ENCODE measurements at places on chromosomes 1 and 21.

DNA sequence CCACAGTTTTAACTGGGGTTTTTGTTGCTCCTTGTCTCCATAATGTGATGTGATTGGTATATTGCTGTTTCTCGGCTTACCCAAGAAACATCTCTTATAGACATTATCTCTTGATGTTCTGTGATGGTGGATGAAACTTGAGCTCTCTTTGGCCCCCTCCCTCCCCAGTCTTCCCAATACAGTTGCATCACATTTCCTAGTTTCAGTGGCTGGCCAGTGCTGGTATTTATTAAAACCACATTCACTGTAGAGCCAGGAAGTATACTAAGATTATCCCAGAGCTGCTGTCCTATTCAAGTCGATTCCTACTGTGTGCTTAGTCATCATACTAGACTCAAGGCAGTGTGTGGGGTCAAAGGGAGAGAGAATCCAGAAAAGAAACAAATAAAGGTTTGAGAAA lies 244.4 kb downstream of the KAZN start:
- DNase-seq = no peak

DNA sequence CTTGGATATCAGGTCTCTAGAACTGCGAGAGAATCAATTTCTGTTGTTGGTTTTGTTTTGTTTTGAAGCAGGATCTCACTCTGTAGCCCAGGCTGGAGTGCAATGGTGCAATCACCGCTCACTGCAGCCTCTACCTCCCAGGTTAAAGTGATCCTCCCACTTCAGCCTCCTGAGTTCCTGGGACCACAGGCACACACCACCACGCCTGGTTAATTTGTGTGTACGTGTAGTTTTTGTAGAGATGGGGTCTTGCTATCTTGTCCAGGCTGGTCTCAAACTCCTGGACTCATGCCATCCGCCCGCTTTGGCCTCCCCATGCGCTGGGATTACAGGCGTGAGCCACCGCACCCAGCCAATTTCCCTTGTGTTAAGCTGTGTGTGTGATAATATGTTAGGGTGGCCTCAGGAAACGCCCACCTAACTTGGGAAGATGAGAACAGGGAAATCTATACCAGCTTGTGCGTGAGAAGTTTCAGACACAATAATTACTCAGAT lies 109.6 kb downstream of the SIK1 start:
- DNase-seq = no peak

DNA sequence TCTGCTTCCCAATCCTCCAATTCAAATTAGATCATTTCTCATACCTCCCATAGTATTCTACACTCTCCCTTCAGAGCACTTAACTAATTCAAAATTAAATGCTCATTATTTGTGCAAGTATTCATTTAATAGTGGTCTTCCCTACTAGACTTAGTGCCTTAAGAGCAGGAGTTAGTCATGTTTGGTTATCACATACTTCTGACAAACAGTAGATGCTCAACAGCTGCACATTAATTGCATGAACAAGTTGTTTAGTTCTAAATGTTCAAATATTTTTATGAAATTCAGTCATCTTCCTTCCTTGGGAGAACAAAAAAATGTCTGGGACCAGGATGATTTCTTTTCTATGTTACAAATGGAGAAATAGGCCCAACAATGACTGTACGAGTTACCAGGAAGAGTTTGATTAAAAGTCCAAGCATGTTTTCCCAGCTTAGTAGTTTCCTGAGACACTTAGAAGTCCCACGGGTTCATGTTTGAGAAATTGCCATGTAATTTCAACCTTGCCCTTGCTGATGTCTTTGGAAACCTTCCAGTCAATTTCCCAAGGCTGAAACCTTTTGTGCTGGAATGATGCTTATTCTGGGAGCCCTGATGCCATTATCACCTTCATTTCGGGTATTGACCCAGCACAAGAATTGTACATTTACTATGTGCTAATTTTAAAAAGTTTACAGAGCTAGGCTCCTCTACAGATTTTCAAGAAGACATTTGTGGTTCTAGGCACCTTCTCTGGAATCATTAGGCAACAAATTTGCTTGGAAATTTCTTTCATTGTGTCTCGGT lies 437.9 kb upstream of the PLXNA2 start:
- DNase-seq = no peak

GRCh38 chr1:113905435-113905861 lies 322 bp downstream of the DCLRE1B start:
- DNase-seq = peak; percentile 50

DNA sequence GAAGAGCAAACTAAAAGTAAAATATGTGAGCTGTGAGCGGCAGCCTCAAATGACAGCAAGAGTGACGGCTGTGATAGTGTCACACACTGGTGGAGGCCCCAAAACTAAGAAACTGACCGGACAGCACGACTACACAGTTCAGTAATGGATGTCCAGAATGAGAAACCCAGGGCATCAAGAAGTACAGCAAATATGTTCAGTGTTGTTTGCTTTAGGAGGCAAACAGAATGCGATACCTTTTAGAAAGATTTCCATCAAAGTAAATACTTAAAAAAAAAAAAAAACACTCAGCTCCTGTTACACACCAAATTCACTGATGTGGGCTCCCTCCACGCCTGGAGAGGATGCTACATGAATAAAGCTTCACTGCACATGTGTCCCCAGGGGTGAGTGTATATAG lies 1.1 kb upstream of the PKP1 start:
- DNase-seq = no peak

- no peak for DNase-seq
These were observed 782 bp upstream of the SDE2 start for GRCh38 chr1:225999912-226000337.

- DNase-seq = no peak
These were observed 346.7 kb upstream of the VAMP3 start for GRCh38 chr1:7424352-7424890.

- DNase-seq = no peak
These were observed 87.2 kb downstream of the VAV3 start for GRCh38 chr1:107877745-107878144.

- DNase-seq = no peak
These were observed 41.7 kb downstream of the PKP1 start for GRCh38 chr1:201324821-201325677.

DNA sequence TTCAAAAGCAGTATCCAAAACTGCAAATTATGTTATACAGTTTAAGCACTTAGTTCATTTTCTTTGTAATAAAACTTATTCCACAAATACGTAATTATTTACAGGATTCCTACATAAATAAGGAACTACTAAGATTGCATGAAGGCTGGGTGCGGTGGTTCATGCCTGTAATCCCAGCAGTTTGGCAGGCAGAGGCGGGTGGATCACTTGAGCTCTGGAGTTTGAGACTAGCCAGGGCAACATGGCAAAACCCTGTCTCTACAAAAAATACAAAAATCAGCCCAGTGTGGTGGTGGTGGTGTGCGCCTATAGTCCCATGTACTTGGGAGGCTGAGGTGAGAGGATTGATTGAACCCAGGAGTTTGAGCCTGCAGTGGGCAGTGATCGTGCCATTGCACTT lies 69.3 kb downstream of the POU2F1 start:
- no peak for DNase-seq

DNA sequence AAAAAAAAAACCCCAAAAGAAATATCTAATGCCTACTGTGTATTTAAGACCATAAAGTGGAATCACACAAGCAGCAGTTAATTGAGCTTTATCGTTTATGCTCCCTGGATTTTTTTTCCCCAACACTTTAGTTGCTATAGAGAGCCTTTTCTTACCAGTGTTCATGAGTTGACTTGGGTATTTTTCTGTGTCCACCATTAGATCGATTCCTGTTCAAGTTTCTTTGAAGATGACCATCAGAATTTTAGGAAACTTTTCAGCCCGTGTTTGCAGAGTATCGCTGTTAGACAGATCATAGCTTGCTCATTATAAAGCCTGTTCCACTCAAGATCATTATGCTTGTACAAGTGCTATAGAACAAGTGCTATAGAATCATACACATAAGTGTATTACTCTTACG lies 1.5 kb downstream of the RALGPS2 start:
- no peak for DNase-seq

DNA sequence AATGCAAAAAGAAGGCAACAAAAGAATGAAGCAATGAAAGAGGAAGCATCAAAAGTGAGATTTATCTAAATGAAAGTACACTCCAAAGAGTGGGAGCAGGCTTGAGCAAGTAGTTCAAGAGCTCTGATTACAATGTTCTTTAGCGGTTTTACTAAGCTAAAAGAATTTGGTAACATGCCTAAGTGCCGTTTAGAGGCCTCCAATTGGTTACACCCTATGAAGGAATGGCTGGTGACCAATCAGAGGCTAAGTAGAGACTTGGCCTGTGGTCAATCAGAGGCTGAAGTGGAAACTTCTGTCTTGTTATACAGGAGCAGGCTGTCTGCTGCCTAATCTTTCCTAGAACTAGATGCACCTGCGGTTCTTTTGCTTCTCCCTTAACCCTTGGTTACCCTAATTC lies 59.1 kb downstream of the PTGFR start:
- no peak for DNase-seq

GRCh38 chr1:219784660-219785381 lies 143.5 kb downstream of the SLC30A10 start:
- no peak for DNase-seq

- no peak for DNase-seq
These were observed 25.7 kb upstream of the KCNK1 start for GRCh38 chr1:233587958-233588799.

DNA sequence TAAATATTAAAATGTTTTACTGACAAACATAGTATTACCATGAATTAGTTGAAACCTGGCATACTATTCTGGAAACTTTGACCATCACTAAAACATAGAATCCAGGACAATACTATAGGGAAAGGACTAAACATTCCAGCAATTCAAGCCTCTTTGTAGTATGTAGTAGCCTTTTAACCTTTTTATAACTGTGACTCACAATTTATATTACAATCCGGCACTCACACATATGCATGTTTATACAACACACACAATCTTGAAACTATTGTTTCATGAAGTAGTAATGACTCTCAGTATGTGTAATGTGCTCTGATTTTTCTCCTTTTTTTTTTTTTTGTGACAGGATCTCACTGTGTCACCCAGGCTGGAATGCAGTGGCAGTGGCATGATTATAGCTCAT lies 64.3 kb downstream of the ANKRD13C start:
- no peak for DNase-seq

- no peak for DNase-seq
These were observed 3.1 kb downstream of the IGSF3 start for GRCh38 chr1:116664366-116664977.

DNA sequence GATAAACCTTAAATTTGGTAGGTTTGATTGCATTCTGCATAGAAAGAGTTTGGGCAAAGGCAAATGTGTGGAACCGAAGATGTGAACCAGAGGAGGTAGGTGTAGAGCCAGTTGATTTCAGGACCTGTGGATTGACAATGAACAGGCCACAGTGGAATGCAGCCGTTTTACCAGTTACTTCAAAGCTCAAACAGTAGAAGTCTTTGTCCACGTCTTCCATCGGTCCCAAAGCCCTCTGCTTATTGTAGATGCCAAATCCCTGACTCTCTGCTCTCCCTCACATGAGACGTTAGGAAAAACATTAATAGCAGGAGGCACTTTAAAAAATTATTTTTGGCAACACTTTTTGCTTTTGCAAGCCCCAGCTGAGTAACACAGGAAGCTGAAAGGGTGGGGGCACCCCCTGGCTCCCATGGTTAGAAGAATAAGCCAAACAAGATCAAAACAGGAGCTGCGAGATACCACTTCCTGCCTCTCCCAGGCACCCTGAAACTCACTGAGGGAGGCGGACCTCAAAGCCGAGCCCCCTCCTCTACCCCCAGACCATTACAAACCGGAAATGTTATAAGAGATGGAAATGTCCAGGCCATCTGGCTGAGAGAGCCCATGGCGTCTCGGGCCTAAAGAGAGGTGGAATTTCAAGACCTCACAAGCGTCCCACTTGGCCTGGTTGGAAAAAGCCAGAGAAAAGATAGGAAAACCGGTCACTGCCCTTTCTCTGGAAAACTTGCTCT lies 13.5 kb downstream of the TRAF3IP3 start:
- DNase-seq = peak; percentile 88

- DNase-seq = no peak
These were observed 8.7 kb upstream of the OR10K2 start for GRCh38 chr1:158434741-158435140.

GRCh38 chr21:21897275-21897883 lies 899.2 kb downstream of the NCAM2 start:
- no peak for DNase-seq

DNA sequence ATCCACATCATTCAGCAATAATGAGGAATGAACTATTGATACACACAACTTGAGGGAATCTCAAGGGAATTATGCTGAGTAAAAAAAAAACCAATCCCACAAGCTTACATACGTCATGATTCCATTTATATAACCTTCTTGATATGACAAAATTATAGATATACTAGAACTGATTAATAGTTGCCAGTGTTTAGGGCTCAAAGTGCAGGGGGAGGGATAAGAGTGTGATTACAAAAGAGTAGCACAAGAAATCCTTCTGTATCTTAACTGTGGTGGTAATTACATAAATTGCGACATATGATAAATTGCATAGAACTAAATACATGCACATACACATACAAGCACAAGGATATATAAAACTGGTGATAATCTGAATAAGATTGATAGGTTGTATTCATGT lies 13.5 kb downstream of the DIRAS3 start:
- no peak for DNase-seq

DNA sequence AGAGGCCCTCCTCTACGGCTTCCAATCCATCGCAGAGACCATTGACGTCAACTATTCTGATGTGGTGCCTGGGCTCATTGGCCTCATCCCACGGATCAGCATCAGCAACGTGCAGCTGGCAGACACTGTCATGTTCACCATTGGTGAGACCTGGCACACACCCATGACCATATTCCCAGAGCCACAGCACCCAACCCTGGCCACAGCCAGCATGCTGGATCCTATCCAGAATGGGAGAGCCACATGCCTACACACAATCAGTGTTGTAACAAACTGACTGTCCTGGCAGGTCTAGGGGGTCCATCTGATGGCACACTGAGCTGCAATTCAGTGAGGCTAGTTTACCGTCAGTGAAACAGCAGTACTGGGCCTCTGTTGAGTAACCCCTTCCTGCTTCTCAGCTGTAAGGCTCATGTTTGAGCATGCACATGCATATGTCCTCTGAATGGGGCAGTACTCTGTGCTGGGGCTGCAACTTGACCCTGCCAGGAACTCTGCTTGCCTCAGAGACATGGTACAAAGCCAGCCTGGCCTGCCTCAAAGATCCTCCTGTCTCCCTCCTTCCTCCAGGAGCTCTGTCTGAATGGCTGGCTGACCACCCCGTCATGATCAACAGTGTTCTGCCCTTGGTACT lies 10.8 kb downstream of the IPO13 start:
- DNase-seq = no peak

DNA sequence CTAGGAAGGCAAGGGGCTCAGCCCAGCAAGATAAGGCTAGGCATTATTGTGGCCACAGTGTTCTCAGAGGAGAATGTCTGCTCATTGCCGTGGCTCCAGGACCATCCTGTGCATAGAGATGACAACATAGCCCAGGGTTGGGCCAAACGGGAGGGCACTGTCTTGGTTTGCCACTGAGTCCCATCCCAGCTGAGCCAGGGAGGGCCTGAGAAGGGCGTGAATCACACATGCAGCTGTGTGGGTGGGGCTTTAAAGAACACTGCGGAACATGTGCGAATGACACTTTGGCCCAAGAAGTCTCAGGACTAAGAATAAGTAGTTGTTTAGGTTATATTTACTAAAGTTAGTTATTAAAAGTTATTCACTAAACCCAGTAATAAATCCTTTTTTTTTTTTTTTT lies 18.5 kb downstream of the CHAF1B start:
- no peak for DNase-seq

GRCh38 chr1:11227106-11228077 lies 35.0 kb downstream of the MTOR start:
- no peak for DNase-seq
